ENCODE measurements at places on chromosomes 3 and 15.

DNA sequence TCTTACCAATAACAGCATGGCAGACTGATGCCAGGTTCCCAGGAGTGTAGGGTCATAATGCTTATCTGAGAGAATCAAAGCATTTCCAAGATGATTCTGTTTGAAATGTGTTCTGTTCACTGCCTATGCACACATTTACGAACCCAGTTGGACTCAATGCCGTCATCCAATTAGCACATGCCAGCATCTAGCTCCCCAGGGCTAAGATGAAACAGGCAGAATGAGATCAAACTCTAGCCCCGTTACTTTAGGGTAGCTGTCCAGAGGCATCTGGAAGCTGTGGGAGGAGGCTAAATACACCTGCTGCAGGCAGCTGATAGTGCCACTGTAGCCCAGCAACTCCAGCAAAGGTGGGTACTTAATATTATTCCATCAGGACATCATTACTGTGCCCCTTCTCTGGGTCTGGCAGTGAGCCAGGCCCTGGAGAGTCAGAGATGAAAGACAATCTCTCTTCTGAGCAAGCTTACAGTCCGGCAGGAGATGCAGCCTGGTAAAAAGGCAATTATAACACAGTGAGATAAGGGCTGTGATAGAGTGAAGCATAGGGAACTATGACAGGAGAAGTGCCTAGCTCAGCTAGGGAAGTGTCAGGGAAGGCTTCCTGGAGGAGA is 156.4 kb upstream of the PPP2R3A start:
- DNase-seq = peak; percentile 50

DNA sequence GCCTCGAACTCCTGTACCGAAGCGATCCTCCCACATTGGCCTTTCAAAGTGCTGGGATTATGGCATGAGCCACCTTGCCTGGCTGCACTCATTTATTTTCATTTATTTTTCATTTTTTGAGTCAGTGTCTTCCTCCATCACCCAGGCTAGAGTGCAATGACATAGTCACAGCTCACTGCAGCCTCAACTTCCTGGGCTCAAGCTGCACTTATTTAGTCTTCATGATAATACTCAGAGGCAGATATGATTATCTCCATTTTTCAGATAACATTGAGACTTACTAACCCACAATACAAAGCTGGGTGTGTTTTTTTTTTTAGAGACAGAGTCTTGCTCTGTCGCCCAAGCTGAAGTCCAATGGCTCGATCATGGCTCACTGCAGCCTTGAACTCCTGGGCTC is 10.0 kb downstream of the PRKCI start:
- DNase-seq = no peak

GRCh38 chr15:67072442-67072841 is 7.0 kb downstream of the SMAD3 start:
- no peak for DNase-seq

DNA sequence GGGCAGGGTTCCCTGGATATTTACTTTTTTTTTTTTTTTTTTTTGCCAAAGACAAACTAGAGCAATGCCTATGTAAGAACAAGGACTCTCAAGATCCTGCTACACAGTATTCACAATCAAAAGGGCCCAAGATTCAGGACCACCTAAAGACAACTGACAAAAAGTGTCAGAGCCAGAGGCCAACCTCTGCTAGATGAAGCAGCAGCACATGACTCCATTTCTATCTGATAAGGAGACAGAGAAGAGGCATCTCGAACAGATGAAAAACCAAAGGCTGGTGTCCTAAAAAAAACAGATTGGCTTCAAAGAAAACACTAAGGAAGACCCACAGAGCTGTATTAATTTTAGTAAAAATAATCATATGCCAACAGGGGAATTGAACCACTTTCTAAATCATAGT is 20.0 kb downstream of the CMTM6 start:
- DNase-seq = no peak

DNA sequence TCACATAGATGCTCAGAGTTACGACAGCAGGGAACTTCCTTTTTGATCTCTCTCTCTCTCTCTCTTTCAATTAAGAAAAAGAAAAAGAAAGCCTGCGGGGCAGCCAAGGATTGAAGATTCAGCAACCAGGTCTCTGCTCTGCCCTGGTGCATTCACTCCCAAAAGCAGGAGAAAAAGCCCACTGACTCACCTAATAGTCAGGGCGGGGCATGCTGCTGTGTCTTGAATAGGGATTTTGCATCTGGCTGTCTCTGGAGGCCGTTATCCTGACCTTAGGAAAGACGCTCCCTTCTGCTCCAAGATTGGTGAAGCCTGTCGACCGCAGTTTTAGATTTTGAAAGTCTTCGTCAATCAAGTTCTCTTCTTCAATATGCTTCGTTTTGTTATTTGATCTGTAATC is 20.8 kb upstream of the ITGB5 start:
- no peak for DNase-seq

- no peak for DNase-seq
Observed at GRCh38 chr3:128307781-128308469, 154.6 kb downstream of the EEFSEC start.

DNA sequence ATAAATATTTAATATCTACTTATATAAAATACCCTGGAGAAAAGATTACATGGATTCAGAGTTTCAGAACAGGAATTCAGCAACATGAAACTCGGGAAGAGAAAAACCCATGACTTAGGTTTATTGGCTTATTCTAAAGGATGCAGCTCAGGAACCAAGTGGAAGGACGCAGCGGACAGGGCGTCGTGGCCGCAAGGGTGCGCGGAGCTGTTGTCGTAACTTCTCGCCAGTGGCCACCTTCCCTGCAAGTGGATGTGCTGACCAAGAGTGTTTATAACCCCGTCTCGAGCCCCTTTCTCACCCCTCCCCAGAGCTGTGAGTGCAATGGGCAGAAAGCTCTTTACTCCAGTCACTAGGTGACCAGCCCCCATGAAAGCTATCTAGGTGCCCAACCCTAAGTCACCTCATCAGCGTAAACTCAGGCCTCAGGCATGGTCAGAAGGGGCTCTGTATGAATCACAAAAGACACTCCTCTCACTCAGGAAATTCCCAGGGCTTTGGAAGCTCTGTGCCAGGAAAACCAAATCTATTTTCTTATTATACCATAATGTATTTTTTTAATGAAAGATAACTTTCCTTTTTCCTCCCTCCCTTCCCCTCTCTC is 77.3 kb downstream of the CHRNA7 start:
- DNase-seq = no peak

DNA sequence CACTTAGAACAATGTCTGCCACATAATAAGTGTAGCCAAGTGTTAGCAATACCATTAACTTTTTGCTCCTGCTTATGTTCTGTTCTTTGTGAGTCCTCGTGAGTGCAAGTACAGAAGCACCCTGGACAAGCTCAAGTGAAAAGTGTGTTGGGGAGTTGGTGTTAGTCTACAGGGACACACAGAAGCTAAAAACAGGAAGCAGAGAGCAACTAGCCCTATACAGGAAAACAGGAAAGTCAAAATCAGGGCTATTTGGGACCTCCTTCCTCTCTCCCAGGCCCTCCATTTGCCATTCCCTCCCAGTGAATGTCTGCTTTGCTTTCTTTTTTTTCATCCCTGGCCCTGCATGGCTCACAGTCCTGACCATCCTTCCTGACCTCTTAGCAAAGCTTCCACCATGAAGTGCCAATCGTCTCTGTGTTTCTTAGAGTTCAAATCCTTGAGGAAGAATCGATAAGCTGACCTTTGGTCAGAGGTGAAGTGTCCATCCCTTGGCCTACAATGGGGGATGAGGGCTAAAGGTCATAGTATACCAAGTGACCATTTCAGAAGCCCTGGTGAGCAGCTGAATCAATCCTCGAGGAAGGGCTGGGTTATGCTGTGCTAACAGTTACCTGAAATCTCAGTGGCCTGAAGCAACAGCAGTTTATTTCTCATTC is 328.2 kb downstream of the SHQ1 start:
- no peak for DNase-seq

DNA sequence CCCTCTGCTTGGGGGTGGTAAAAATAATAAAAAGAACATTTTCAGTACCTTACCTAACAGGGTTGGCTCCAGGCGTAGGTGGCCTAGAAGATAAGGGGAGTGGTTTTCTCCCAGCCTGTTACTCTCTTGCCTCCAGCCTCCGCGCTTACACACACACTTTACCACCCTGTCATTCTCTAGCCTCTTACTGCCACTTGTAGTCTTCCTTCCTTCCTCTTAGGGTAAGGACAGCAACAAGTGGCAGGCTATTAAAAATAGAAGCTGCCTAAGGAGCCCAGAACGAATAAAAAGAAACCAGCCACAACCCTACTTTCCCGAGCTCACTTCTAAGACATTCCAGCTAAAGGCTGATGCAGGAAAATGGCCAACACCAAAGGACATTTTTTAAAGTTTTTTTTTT is 9.6 kb upstream of the LIPH start:
- DNase-seq = no peak

DNA sequence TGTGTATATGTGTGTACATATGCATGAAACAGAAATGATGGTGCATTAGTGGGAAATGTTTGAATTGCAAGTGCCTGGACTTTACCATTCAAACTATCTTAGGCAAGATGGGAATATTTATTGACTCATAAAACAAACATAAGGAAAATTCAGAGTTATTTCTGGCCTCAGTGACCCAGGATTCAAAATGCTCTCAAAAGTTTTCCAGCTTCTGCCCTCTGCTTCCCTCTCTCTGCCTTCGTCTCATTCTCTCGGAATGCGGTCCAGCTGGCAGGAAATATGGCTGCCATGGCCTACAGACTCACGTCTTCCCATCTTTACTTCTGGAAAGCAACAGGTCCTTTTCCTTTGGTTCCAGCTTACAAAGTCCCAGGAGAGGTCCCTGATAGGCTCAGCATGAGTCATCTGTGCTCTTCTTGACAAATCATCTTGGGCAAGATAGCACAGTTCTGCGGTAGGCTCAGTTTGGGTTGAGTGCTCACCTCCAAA is 8.7 kb upstream of the ZNF774 start:
- DNase-seq = no peak

DNA sequence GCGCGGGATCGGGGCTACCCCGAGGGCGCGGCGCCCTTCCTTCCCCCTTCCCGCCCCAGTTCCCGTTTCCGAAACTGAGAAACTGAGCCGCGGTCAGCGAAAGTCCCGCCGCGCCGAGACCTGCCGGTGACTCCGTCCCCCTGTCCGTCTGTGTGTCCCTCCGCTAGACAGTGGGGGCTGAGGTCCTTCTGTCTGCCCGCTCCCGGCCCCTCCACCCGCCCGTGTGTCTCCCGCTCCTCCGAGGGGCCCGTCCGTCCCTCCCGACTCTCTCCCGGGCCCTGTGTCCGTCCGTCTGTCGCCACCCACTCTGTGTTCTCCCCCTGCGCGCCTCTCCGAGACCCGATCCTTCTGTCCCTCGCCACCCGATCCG is 426 bp downstream of the PRKCD start:
- peak; percentile 62 for DNase-seq

DNA sequence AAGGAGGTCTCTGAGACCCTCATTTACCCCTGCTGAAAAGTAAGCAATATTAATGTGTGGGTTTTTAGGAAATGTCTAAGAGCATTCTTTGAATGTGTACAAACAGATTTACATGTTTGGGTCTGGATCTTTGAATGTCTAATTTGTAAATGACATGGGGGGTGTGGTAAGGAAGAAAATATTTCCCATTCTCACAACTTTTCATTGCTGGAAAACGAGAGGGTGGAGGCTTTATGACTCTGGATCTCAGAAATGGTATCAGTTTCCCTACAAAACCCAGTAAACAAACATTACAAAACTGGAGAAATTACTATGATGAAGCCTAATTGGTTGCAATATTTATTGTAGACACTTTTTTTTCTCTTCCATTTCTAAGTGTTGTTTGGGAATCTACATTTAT is 98.1 kb upstream of the FOXB1 start:
- DNase-seq = no peak

GRCh38 chr15:77506311-77507142 is 85.8 kb downstream of the HMG20A start:
- peak; percentile 69 for DNase-seq

- no peak for DNase-seq
Observed at GRCh38 chr15:86553108-86553507, 473.4 kb downstream of the AGBL1 start.

DNA sequence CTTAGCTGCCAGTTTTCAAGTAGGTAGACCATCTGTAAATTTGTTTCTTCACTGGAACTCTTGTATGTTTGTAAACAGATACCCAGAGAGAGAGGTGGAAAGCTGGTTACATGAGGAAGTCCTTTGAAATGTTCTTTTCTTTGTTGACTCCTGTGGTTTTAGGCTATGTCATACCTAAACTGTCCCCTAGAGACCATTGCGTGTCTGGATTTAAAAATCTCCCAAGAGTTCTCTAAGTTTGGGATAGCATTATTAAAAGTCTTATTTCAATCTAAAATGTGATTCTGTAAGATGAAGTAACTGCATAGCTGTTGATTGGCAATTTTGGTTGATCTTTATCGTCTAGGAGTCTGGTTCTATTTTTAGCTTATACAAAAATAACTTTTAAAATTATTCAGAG is 127.2 kb downstream of the GHSR start:
- DNase-seq = no peak

DNA sequence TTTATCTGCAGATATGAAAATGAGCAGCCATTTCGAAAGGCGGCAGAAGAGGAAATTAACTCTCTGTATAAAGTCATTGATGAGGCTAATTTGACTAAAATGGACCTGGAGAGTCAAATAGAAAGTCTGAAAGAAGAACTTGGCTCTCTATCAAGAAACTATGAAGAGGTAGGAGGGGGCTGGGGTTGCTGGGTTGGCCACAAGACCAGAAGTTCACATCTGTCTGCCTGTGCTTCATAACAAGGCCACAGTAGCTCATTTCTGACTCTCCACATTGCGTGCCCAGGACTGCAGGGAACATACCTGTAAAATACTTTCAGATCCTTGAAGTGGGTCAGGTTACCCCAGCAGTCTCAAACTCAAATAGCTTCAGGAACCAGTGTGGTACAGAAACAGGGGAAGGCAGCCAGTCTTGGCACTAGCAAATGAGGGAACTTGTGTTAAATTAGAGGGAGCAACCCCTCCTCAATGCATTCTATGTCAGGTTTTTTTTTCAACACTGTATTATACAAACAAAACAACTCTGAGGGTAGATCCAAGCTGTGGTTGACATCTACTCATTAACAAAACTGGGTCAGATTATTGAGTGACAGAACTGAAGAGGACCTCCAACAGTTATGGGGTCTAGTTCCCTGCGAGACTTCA is 48.7 kb downstream of the BFSP2 start:
- peak; percentile 52 for DNase-seq

DNA sequence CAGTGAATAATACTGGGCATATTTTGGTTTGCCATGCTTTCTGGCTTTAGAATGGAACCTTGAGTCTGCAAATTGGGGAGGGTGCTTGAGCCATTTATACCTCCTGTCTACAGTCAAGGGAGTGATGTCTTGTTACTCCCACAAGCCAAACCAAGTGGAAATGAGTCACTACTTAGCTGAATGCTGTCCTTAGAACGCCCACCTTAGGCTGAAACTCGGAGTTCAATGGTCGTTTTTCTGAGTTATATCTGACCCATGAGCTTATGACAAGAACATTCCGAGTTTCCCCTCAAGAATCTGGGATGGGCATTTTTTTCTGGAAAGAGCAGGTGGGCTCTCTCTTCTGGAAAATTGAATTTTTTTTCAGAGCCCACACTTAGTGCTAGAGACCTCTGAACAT is 17.4 kb upstream of the CLDN18 start:
- DNase-seq = no peak

DNA sequence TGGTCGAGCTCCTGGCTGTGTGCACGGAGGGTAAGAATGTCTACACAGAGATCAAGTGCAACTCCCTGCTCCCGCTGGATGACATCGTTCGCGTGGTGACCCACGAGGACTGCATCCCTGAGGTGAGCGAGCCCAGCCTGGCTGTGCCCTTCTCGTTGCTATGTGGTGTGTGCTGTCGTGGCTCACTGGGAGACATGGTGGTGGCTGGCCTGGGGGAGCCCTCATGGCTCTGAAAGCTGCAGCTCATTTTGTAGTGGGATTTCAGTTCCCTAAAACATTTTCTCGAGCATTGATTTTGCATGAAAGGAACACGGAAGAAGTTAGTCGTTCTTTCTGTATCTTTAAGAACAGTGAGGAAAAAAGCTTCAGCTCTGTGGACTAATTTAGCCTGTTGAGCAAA is 200.5 kb downstream of the ITPR1 start:
- DNase-seq = no peak
